NCI-H2081 treated with DMSO at 0.1 percent for 48 hours (cell line): ENCODE measurements at places on chromosomes 13 and 19.

DNA sequence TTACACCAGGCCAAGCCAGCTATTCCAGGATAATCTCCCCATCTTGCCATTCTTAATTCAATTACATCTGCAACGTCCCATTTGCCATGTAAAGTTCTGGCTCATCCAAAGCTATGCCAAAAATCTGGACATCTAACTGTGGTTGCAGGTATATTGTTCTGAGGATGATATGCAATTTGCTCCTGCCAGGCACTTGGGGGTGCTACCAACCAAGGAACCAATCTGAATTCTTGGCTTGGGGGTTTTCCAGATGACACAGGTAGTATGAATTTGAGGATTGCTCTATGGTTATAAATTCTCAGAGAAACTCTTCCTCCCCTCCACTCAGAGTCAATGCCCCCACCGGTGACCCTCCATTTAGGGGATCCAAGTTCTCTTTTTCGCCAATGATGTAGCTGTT is 33.0 kb downstream of the CRYL1 start:
- no peak for DNase-seq

GRCh38 chr13:71870100-71870499 is 3.1 kb upstream of the DACH1 start:
- no peak for DNase-seq

DNA sequence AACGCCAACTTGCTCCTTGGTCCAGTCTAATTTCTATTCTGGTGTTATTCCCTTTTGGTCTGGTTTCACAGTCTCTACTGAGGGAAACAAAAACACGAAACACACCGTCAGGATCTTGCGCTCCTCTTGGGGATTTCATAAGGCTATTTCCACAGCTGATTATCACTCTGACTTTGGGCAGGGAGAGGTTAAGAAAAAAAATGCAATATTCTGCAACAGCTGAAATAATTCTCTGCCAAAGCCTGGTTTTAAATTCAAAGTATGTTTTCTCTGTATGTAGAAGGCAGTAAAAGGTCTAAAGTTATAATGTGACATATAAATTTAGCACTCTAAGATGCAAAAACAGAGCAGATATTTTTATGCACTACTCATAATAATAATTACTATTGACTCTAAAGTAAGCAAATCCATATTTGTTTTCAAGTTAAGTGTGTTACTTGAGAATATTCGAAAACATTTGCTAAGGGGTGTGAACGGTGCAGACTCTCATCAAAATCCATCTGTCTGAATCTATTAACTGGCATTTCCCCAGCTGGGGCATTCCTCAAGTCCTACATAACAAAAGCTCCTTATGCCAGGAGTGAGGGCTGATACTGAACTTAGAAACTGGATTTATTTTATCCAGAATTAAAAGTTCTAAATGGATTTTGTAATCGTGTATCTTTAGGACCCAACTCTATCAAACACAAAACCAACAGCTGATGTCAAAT is 38.4 kb upstream of the STARD13 start:
- no peak for DNase-seq

DNA sequence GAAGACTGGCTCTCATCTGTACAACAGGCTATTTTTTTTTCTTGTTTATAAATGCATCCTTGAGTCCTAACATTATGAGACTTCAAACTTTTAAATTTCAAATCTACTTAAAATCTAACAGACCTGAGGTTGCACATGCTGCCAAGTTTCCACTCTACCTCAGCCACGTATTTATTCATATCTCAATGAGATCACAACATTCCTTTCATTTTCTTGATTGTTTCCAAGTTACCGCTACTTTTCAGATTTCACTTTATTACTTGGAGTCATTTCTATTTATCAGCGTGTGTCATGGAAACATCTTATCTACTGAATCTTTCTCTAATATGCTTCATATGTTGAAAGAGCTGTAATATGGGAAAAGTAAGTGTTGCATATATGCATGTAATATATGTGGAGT is 1257.5 kb upstream of the ATXN8OS start:
- no peak for DNase-seq

GRCh38 chr13:110475550-110476219 is 85.8 kb downstream of the RAB20 start:
- DNase-seq, result no peak

DNA sequence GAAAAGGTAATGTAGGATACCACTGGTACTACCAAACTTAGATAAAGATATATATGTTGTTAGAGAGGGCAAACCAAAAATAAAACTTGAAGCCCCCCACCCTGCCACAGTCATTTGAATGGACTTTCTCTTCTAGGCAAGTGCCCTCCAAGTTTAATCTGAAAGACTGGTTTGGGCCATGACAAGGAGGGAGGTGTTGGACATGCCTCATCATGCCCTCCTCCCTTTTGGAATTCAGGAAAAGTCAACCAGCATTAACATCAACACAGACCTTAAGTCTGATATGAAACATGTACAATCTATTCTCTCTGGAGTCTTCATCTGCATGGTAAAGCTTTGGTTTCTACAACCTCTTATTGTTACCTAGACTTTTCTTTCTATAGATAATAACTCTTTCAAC is 46.3 kb upstream of the GPR12 start:
- DNase-seq, result no peak

DNA sequence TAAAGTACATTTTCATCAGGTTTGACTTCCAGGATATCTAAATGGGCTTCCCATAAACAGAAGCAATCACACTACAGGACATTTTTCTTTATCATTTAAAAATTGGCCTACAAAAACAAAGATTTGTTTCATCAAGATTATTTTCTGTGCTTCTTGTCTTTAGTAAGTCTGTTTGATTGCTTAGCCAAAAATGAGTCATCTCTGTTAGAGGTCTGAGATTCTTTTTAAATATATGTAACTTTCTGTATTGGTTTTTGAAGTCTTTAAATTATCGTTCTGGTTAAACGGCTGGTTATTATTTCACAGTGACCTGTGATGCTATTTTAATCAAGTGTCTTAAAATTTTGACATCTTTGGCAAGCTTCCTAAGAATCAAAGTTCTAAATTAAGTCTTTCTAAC is 62.7 kb downstream of the SLITRK1 start:
- DNase-seq, result no peak

GRCh38 chr13:91889641-91890040 is 491.2 kb downstream of the GPC5 start:
- DNase-seq, result no peak

DNA sequence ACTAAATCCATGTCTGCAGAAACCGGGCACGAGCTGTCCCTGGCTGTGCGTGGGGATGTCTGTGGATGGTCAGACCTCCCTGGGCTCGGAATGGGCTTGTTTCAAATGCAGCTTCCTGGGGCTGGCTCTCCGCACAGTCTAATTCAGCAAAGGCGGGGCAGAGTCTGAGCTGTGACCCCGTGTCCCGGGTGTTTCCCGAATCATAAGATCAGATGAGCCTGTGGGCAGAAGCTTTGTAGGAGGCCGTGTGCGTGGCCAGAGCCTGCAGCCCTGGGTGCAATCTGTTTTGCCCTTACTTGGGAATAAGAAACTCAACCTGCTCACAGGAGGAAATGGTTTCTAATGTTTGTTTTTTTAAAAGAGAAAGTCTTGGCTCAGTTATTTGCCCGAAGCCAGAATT is 13.9 kb upstream of the GNA11 start:
- no peak for DNase-seq

- DNase-seq, result no peak
Observed at GRCh38 chr19:38278751-38279150, 14.4 kb downstream of the SPINT2 start.

- DNase-seq, result no peak
Observed at GRCh38 chr13:50512474-50513299, 330.8 kb downstream of the DLEU7 start.

DNA sequence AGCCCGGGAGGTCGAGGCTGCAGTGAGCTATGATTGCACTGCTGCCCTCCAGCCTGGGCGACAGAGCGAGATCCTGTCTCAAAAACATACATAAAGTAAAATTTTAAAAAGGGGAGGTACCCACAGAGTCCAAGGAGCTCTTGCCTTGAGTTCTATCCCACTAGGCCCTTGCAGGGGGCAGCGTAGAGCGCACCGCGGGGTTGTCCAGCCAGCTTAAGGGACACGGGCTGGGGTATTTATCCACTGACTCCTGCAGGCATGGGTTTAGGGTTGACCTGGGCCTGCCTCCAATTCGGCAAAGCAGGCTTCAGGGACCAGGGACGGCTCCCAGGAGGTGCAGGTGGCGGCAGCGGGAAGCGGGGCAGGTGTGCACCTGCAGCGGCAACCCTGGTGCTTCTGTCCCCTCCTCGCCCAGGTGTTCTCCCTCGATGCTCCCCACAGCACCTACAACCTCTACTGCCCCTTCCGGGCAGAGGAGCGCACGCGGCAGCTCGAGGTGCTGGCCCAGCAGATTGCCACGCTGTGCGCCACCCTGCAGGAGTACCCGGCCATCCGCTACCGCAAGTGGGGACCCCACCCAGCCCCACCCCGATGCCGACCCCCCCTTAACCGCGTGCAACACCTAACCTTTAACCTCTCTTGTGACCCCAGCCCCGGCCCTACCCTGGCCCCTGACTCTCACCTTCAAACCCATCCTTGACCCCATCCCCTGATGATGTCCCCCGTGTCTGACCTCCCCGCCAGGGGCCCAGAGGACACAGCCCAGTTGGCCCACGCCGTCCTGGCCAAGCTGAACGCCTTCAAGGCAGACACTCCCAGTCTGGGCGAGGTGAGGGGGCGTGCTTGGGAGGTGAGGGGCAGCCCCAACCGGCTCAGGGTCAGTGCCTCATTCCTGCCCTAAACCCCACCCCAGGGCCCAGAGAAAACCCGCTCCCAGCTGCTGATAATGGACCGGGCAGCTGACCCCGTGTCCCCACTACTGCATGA is 4.7 kb downstream of the STXBP2 start:
- no peak for DNase-seq

DNA sequence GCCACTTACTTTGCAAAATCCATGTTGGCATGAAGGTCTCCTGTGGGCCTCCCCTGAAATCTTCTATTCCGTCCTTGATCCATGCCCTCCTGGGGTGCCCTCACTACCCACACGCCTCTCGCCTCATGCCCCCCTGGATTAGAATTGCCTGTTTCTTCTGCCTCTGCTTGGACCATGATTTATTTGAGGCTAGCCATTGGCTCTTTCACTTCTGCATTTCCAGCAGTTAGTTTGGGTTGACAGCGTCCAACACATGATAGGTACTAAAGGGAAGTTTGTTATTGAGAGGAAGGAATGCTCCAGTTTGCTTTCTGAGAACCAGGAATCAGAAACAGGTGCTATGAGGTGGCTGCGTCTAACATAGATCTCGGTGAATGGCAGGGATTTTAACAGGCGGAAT is 30.5 kb upstream of the TPTE2 start:
- no peak for DNase-seq

DNA sequence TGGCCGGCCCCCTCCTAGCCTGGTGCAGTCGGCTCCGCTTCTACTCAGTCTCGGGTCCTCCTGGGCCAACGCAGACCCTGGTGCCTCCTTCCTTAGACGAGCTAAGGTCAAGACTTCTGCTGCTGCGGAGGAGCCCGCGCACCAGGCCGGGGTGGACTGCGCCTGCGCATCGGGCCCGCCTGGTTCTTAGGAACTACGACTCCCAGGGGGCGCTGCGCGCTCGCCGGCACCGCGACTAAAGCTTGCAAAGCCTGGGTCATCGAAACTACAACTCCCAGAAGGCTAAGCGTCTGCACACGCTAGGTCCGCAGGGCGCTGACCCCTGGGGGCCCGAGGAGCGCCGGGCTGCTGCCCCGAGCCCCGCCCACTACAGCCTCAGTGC is at the start of gene ZNF835:
Gene ZNF835, minus strand, starts transcription at position 145 of the 382 bp plus-strand sequence. CDS start 6,559 bp downstream, outside the sequence.
- DNase-seq, result no peak

- DNase-seq, result no peak
Observed at GRCh38 chr19:18612051-18612771, 459 bp upstream of the TMEM59L start.

- no peak for DNase-seq
Observed at GRCh38 chr13:66264971-66265370, 965.2 kb downstream of the PCDH9 start.

DNA sequence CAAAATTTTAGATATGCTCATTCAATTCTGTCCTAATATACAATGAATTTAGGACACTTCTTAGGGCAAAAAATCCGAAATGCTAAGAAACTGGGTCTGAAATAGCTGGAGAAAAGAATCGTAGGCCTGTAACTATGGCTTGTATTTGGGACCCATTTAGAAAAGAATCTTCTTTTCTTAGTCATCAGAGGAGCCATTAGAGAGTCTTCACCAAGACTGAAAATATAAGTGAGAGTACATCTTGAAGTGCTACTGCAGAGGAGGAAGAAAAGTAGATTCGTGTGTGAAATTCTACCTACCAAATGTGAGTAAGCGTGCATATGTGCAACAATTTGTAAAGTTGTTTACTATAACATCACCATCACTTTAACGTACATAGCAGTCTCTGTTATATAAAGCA is 8.8 kb upstream of the DACH1 start:
- no peak for DNase-seq

DNA sequence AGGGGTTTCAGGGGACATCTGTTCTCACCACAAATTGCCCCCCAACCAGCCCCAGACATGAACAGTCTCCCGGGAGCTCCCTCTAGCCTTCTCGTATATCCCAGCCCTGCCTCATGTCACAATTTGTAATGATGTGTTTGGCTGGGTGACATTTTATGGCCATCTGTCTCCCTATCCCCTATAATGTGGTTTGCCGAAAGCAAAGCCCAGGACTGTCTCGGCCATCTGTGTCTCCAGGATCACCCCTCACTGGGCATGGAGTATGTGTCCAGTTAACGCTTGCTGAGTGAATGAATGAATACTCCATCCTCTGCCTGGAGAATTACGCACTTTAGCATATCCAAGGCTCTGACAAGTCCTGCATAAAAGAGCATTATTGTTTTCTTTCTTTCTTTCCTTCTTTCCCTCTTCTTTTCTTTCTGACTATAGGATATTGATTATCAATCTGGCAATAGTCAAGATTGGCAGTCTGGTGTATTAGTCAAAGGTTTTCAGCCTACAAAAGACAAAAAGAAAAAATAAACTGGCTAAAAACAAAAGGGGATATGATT is 15.1 kb downstream of the HPN start:
- no peak for DNase-seq

GRCh38 chr13:27481766-27482165 is 31.4 kb upstream of the MTIF3 start:
- no peak for DNase-seq

DNA sequence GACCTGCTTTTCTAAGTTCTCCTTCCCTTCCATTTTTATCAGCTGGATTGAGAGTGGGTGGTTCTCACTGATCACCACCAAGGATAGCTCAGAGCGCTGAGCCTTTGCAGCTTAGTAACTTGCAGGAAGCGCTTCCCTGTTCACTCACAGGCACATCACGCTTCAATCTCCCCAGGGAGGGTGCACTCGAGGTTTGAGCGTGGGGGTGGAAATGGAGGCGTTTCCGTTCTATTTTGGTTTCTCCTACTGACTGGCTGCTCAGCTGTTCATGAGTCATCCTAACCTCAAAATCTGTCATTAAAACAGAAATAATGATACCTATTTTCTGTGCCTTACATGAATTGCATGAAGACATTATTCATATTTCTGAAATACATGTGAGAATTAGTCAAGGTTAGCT is 292.1 kb downstream of the SPRY2 start:
- no peak for DNase-seq

- no peak for DNase-seq
Observed at GRCh38 chr19:35293363-35293739, 1.4 kb downstream of the MAG start.

GRCh38 chr19:55443045-55443823 is at the start of gene SHISA7:
TSS of gene SHISA7 (minus strand) at chr19:55443300. CDS start at chr19:55442863, 437 bp downstream.
- DNase-seq, result no peak

GRCh38 chr13:33205804-33206221 is 79.7 kb downstream of the STARD13 start:
- DNase-seq, result no peak

GRCh38 chr13:31733647-31734046 is 5.7 kb upstream of the RXFP2 start:
- DNase-seq, result no peak
